Spinal cord (tissue), 10 donors: ENCODE measurements at places on chromosomes 11 and 22. TPM values are rescaled to one million over a fixed set of nuclear protein-coding genes. Genes with fewer than 3 reads are reported as not detected.

POLR3H gene
- total RNA-seq, result 17.9 TPM

ADAMTS15 gene
- total RNA-seq, result 14.0 TPM

C11orf42 gene
- not detected for total RNA-seq

BIRC3 gene
- total RNA-seq, result 6.2 TPM

CBL gene
- 13.4 TPM for total RNA-seq

POU2F3 gene
- not detected for total RNA-seq

OR6M1 gene
- not detected for total RNA-seq

SORL1 gene
- total RNA-seq, result 21.4 TPM

GLYAT gene
- 0.10 TPM for total RNA-seq
